ENCODE measurements at places on chromosomes 4 and X.

DNA sequence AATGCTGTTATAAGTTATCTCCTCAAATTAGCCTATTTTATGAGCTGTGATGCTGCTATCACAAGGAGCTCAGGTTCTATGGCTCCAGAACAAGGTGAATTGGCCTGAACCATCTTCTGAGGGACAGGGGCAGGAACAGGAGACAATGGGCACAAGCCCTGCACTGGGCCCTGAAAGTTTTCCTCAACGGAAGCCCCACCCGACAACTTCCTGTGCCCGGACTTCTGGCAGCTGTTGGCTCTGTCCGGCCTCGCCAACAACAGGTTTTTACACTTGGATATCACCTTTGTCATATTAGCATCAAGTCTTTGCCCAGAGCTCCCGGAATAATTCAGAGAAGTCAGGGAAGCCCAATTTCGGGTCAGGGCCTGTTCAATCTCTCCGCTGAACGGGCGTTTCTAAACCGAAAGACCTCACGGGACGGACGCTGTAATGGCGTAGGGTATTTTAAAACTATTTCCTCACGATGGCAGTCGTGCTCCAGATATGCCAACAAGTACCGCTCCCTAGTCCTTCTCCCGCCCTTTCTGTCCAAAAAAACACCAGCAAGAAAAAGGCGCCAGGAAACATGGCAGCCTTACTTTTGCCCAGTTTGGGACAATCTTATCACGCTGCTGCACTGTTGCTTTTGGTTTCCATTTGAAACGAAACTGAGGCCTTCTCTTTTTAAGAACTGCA, 201.0 kb upstream of the STK26 start:
- DNase-seq: no peak

- no peak for DNase-seq
Observed at GRCh38 chr4:94458682-94459081, 6.9 kb downstream of the PDLIM5 start.

- DNase-seq: peak; percentile 60
Observed at GRCh38 chr4:182604161-182604622, 313.0 kb downstream of the DCTD start.

DNA sequence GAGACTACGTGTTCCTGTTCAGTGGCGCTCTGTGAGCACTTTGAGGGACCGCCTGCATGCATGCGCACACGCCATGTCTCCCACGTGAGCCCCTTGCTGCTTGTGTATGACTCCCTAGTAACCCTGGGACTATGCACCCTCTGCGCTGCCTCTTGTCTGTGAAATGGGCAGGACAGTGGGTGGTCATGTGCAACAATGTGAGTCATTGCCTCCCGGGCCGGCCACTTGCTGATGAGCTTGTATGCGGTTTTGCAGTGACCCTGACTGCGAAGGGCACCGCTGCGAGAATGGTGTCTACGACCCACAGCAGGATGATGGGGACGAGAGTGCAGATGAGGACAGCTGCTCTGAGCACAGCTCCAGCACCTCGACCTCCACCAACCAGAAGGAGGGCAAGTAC, 61.4 kb downstream of the TNIP2 start:
- no peak for DNase-seq

DNA sequence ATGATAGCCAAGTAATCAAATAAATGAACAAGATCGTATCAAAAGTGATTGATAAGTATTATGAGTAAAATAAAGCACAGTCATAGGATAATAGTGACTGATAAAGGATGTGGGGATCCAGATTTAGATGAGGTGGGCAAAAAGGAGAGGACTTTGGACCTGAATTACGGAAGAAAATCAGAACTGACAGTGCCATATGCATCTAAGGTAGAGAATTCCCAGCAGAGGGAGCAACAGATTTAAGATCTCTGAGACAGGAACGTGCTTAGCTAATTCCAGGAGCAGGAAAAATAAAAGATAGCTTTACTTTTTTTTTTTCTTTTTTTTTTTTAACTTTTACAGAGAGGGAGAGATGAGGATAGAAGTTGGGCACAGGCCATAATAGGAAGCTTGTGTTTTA, 189.9 kb downstream of the NWD2 start:
- peak; percentile 22 for DNase-seq

DNA sequence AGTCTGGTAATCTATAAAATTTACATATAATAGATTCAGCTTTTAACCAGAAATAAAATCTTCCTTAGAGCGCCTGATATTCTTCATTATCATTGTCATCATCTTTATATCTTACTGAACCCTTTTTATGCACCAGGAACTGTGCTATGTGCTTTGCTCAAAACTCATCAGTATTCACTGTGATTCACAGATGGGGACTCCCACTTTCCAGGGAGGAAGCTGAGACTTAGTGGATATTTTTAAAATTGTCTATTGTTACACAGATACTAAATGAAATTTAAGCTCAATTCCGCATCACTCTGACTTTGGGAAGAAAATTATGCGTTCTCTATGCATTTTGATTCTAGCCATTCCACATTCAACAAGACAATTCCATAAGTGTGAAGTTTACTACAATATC, 34.8 kb upstream of the SULT1E1 start:
- DNase-seq: no peak

DNA sequence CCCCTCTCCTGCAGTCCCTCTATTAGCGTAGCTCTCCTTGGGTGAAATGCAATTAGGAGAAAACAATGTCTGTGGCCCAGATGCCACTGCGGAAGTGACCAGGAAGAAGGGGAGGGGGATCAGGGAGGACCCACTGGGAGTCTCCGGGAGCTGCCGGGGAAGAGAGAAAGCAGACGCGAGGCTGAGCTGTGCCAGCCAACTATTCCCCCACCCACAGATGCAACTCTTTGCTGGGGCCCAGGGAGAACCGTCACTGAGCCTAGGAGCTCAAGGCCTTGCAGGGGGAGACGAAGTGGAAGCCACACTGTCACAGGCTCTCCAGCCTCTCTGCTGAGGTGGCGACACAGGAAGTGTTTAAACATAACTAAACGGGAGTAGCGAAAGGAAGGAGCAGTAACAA, 149.2 kb downstream of the BCOR start:
- no peak for DNase-seq

DNA sequence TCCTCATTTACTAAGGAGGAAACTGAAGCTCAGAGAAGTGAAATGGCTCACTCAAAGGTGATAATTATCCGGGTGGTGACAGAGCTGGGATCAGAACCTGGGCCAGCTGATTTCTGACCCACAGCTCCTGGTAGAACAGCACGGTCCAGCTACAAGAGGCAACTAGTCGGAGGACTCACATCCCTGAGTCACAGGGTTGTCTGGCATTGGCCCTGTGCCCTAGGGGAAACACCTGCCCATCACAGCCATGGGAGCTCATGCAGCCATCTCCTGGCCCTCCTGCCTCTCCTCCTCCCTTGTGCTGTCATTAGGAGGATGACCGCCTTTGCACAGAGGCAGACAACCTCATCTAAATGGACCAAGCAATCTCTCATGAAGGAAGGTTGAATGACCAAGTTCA, 115.2 kb upstream of the TSPAN5 start:
- no peak for DNase-seq

DNA sequence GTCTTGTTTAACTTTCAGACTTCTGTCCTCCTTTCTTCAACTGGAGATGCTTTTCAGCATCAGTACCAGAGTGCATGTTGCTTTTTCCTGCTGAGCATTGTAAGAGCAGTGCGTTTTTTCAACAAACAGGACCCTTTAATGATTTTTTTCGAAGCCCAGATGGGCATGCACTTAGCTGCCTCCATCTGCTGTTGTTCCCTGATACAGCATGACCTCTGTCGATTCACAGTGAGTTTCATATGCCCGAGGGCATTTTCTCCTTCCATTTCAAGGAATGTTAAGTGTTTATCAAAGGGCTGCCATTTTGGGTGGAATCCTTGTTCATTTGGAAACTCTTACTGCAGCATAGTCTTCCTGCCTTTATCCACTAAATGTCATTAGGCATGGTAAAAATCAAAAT, 428.6 kb downstream of the DTHD1 start:
- DNase-seq: no peak

- DNase-seq: peak; percentile 0
Observed at GRCh38 chrX:7233580-7234406, 85.8 kb upstream of the PUDP start.

GRCh38 chr4:141425124-141425523, 204.4 kb downstream of the ZNF330 start:
- peak; percentile 62 for DNase-seq

DNA sequence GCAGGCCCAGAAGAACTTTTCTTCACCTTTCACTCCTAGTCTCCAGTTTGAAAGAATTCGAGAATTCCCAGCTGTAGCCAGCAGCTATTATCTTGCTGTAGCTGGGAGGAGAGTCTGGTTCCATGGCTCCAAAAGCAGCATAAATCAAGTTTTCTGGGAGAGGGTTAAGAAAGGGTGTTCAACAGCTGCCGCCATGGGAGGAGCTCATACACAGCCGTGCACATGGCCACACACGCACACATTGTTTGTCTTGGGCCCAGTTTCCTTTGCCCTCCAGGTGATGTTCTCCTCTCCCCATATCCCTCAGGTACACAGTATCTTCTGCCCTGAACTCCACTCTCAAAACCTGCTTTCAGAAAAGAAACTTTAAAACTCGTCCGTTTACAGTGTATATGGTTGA, 4.1 kb upstream of the GPC3 start:
- no peak for DNase-seq

DNA sequence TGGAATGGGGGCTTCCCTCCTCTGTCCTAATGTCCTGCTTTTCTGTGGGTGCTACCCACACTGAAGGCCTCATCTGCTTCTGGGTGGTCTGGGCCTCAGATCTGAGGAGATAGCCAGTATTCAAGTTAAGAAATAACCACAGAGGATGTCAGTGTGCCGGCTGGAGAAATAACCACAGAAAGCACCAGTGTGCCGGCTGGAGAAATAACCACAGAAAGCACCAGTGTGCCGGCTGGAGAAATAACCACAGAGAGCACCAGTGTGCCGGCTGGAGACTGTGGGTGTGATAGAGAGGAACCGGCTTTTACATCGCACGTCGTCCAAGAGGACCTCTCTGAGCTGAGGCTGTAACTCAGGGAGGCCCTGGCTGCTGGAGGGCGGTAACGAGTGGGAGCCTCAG, 65.7 kb upstream of the PSAPL1 start:
- DNase-seq: no peak

DNA sequence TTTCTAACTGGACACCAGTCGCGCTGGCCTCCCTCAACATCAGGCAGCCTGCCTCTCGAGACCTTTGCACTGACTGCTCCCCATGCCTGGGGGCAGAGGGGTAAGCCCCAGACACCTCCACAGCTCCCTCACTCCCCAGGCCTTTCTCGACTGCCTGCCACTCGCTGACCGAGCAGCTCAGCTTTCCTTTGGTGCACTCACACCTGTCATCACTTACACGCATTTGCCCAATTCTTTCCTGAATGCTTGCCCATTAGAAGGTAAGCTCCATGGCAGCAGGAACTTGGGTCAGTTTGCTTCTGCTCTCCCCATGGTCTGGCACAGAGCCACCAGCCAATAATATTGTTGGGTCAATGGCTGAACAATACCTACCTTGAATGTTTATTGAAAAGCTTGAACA, 32.2 kb upstream of the PROM1 start:
- DNase-seq: no peak

- DNase-seq: peak; percentile 30
Observed at GRCh38 chr4:86223472-86223871, 136.4 kb downstream of the MAPK10 start.

DNA sequence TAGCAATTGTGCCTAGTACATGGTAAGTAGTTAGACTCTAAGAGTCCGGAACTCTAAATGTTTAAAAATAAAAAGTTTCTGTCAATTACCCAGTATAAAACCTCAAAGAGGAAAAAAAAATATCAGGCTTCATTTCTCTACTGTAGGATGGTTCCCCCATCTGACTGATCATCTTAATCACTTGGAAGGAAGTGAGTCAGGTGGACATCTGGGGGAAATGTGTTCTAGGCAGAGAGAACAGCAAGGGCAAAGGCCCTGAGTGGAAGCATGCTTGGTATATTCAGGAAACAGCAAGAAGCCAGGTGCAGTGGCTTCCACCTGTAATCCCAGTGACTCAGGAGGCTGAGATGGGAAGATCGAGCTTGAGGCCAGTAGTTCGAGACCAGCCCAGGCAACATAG, 2.9 kb upstream of the EIF1AX start:
- DNase-seq: peak; percentile 28

DNA sequence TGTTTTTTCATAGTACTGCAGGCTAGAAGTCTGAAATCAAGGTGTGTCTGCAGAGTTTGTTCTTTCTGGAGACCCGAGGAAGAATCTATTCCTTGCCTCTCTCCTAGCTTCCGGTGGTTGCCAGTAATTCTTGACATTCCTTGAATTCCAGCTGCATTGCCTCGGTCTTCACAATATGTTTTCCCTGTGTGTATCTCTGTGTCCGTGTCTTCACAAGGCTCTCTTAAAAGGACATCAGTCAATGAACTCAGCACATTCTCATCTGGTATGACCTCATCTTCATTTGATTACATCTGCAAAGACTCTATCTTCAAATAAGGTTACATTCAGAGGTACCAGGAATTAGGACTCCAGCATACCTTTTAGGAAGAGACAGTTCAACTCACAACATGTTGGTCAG, 163.4 kb downstream of the BANK1 start:
- DNase-seq: peak; percentile 19

DNA sequence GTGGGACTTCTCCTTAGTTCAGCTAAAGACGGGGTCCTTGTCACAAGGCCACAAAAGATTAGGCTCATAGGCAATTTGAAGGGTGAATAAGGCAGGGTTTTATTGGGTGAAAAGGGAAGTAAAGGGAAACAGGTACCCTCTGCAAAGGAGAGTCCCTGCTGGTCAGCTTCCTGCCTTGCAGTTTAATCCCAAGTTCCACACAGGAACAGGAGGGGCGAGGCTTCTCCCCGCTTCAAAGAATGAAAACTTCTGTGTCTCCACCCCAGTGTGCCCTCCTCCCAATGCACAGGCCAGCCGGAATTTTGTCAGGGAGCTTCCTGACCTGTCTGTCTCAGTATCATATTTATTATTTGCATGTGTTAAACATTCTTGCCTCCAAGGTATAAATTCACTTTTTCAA, 37.1 kb downstream of the ITM2A start:
- DNase-seq: no peak

DNA sequence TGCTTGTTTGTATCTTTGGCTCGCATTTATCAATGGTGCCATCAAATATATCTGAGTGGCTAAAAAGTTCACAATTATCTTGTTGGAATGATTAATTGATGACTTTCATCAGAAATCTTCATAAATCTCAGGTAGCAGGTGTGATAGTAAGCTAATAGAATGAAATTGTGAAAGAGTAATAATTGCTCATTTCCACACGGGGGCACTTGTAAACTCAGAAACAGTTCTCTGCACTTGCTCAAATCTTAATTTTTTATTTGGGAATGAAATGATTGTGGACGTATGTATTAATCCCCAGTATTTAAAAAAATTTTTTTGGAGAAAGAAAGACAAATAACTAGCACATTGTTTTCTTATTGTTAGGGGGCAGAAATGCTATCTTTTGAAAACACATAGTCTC, 132.8 kb downstream of the DTHD1 start:
- DNase-seq: no peak

DNA sequence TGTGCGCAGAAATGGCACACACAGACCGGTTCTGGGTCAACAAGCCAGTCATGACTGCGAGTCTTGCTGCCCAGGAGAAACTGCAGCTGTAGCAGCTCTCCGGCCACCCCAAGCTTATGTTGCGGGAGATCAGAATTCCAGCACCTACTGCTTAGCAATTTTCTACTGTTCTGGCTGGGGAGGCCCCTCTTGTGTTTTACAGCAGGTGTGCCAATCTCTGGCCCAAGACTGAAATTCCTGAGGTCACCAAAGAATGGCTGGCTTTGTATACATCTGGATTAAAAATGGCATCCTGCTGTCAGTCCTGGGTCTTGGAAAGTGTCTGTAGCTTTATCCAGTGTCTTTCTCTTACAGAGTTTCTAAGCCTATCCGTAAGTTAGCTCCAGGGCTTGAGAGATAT, 68.9 kb upstream of the TRAM1L1 start:
- no peak for DNase-seq

GRCh38 chrX:103488332-103488731, 31.0 kb downstream of the RAB40A start:
- no peak for DNase-seq

Data from HFFc6 (cell line).